AG08396 (cell line): ENCODE measurements at places on chromosomes 1 and 21.

- no peak for DNase-seq
These were observed 408.6 kb downstream of the PRDM2 start for GRCh38 chr1:14108356-14109275.

DNA sequence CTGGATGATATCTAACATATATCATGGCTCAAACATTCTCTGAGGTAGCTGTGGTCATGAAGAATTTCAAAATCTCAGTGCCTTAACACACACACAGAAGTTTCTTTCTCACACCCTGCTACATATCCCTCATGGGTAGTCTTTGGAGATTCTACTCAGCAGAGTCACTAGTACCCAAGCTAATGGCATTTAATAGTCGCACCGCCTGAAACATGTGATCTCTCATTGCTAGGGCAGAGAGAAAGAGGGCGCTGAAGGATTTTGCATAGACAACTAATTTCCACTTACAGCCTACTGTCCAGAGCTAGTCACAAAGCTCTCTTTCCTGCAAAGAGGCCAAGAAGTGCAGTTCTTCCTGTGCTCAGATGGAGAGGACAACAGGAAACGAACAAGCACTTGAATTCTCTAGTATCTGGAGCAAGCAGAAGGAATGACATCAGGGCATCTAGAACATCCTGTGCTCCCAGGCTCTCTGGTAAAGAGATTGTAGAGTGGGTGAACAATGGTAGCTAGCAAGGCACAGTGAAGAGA is 183.4 kb upstream of the PTBP2 start:
- peak; percentile 6 for DNase-seq

GRCh38 chr21:44304011-44304616 is 4.3 kb downstream of the PFKL start:
- DNase-seq, result no peak

DNA sequence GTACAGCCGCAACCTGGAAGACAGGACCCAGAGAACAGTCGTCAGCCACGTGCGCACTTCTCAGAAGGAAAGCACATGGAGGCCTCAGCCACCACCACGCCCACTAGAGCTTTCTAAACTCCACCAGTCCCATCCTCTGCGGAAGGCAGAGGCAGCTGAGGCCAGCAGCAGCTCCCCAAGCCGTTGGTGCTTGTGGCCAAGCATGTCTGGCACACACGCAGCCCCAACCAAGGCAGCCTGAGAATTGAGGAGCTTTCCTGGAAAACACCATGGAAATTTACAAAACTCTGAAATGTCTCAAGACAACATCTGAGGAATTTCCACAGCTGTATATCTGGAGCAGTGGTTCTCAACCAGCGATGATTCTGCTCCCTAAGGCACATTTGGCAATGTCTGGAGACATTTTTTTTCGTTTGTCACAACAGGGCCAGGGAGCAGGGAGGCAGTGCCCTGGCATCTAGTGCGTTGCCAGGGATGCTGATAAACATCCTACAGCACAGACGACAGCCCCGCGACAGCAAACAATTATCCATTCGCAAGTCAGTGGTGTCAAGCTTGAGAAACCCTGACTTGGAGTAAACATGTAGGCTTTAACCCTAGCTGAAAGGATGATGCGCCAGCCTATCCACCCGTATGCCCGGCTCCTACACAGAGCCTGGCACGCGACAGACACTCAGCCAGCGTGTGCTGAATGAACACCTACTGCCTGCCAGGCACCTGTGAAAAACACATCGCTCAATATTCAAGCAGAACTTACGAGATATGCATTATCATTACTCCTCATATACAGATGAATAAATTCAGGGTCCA is 24.7 kb downstream of the NPHP4 start:
- DNase-seq, result no peak

- no peak for DNase-seq
These were observed 11.3 kb downstream of the HJV start for GRCh38 chr1:146010126-146010738.

GRCh38 chr1:207245124-207245523 is 76.4 kb upstream of the CD55 start:
- DNase-seq, result no peak

- peak; percentile 29 for DNase-seq
These were observed 54.9 kb downstream of the NRIP1 start for GRCh38 chr21:15009837-15010363.

- DNase-seq, result no peak
These were observed 29.0 kb downstream of the TRIM62 start for GRCh38 chr1:33152685-33153432.

- no peak for DNase-seq
These were observed 11.1 kb downstream of the PRXL2B start for GRCh38 chr1:2597441-2598328.

DNA sequence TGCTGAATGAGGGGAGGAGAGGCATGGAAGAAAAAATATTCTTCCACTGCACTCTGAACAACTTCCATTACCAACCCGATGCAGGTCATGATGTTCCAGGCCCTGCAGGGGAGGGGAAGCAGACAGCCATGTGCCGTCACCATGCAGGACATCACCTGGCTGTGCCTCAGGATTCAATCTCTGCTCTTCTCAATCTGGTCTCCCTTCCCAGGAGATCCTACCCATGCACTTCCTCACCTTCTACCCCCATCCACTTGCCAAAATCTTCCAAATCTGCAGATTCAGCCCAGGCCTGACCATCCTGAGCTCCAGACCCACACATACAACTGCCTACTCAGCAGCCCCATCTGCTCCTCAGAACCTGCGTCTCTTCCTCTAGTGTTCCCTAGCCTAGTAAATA is 5.8 kb upstream of the PAQR6 start:
- no peak for DNase-seq

- no peak for DNase-seq
These were observed 131.1 kb upstream of the PTGFR start for GRCh38 chr1:78359666-78360065.

DNA sequence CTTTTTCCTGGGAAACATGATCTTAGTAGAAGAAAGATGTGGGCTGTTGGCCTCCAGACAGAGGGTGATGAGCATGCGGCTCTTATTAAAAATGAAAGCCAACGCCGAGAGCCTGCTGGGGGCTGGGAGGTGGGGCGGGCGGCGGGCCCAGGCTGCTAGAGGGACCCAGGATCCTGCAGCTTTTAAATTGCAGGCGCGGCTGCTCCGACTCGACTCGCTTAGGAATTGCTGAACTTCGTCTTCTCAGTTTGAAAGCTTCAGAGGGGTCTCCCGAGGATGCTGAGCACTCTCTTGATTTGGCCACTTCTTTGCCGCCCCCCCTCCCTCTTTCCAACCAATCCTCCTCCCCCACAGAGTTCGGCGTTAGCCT is 1.2 kb downstream of the AGPAT3 start:
- peak; percentile 79 for DNase-seq

GRCh38 chr1:94651076-94651475 is 109.5 kb upstream of the F3 start:
- no peak for DNase-seq

- DNase-seq, result no peak
These were observed 13.5 kb downstream of the COL18A1 start for GRCh38 chr21:45418301-45419071.

DNA sequence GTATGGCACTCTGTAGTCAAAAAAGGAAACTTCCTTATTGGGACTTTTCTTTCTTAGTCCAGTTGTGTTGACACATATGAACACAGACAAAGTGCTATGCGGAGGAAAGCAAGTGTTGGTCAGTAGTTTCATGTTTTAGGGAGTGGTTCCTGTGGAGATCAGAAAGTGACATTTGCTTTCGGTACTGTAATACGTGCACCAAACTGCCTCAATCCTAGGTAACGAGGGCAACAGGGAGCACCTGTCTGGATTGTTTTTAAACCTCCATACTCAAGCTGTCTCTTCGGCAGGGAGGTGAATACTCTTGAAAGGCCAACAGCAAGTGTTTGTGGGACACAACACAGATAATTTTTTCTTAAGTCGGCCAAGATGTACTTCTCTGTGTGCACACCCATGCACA is 9.1 kb downstream of the RHOU start:
- no peak for DNase-seq

- no peak for DNase-seq
These were observed 28.1 kb downstream of the DNASE2B start for GRCh38 chr1:84426376-84426775.

GRCh38 chr21:43634618-43635017 is 24.7 kb downstream of the HSF2BP start:
- DNase-seq, result no peak

- DNase-seq, result no peak
These were observed 13.7 kb upstream of the MFSD2A start for GRCh38 chr1:39940980-39941871.

DNA sequence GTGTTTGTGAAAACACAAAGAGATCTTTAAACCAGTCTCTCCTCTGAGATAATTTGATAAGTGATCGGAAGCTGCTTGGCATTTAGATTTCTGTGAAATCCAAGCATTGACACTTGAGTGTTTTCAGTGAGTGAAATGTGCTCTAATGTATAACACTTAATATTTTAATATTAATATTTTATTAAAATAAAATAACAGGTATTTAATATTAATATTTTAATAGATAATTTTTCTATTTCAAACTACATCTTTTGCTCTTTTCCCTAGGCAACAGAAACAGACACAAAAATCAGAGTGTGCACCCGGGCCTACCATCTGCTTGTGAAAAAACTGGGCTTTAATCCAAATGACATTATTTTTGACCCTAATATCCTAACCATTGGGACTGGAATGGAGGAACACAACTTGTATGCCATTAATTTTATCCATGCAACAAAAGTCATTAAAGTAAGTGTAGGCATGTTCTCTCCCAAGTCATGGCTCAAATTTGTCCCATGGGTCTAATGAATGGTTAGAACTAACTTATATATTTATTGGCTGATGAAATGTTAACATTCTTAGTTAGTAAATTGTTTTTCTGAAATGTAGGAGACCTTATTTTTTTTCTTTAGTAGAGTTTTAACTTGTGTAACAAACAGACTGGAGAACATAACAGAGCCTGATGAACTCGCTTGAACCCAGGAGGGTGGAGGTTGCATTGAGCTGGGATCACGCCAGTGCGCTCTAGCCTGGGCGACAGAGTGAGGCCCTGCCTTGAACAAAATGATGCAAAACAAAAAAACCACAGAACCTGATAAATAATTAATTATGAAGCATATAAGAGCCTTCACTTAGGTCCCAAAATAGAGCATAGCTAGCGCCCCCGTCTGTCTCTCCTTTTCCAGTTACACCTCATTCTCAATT is 55.2 kb downstream of the MTR start:
- no peak for DNase-seq

DNA sequence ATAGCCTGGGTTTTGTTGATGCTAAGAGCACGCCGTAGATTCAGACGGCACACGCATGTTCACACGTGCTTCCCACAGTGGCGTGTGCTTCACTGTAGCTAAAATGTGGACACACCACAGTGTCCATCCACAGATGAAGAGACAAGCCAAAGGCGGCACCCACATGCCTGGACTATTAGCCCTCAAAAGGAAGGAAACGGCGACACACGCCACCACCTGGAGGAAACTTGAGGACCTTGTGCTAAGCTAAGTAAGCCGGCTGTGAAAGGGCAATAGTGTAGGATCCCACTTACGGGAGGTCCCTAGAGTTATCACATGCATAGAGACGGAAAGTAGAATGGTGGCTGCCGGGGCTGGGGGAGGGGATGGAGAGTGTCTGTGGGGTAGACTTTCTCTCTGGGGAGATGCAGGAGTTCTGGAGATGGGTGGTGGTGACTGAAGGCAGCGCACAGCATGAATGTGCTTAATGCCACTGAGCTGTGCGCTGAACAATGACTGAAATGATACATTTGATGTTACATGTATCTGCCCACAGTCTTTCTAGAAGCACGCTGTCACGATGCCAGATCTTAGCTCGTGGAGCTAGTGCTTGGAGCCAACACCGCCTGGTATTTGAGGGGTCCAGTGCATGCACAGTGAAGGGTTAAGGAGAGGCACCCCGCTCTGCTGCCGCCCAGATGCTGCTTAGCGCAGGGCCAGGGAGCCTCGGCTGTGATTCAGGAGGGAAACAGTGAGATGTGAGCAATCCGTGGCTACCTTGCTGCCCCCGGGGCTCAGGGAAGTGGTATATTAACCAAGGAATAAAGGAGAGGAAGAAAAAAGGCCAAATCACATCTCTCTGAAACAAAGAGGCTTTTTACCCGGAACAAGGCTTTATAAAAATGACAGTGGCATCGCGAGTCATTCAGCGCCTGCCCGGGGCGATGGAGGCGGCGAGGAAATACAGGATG is 103.7 kb downstream of the PRDM16 start:
- no peak for DNase-seq

DNA sequence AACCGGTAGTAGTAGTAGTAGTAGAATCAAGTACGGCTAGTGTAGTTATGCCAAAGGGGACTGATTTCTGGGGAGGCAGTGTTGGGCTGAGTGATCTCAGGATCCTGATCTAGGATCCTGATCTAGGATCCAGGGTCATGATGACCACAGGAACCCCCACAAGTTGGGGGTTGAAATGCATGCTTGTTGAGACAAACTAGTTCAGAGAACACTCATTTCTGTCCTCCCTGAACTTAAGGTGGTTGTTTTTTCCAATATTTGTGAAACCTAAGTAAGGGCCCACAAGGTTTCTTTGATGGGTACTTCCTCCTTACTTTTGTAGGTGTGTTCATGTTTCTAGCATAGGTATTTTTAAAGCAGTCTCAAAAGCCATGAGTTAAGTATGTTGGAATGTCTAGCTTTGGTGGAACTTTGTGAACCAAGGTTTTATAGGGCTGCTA is 33.9 kb upstream of the PDC start:
- DNase-seq, result no peak

- DNase-seq, result no peak
These were observed 131.6 kb downstream of the RRAGC start for GRCh38 chr1:38727684-38728584.

GRCh38 chr1:207020065-207020708 is 12.4 kb downstream of the C1orf116 start:
- no peak for DNase-seq

DNA sequence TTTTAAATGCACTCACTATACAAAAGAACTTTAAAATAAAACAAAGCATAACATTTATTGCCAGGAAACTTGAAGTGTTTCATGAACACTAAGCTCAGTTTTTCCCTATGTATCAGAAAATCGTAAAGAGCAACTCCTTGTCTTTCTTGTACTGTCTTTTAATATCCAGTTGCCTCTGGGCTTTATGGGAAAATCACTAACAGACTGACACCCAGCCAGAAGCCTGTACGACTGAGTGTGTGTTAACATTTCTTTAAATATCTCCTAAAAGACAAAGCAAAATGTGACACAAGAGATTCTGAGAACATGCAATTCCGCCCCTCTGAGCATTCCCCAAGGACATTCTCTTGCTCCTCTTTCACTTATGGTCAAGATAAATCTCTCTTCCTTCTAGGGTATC is 347.5 kb upstream of the DPYD start:
- DNase-seq, result no peak

DNA sequence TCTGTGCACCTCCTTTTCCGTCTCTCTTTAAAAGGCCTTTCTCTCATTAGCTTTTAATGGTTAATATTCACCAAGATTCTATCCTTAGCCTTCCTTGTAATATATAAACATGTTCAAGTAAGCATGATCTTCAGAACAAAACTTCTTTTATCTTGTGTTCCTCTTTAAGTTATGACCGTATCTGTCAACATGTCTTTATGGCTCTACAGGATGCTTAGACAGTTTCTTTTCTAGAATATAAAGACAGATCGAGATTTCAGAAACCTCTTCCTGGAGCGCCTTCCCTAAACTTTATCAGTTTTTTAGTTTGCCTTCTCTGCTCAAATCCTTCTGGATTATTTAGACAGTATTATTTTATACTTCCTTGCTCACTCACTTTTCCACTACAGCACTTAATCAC is 7.2 kb downstream of the RO60 start:
- DNase-seq, result no peak

GRCh38 chr1:71510725-71511124 is 429.9 kb upstream of the ZRANB2 start:
- no peak for DNase-seq

GRCh38 chr1:30125021-30125820 is 598.2 kb downstream of the MATN1 start:
- no peak for DNase-seq

- no peak for DNase-seq
These were observed 2.2 kb upstream of the PRDM2 start for GRCh38 chr1:13697738-13698137.
